Fibroblast of gingiva (primary cell): ENCODE measurements at places on chromosomes 11 and 22.

GRCh38 chr11:121456816-121457431 lies 4.2 kb upstream of the SORL1-AS1 start:
- no peak for DNase-seq

- no peak for DNase-seq
Observed at GRCh38 chr22:45298934-45299505, 10.7 kb upstream of the FAM118A start.

- no peak for DNase-seq
Observed at GRCh38 chr11:120067438-120068113, 70.3 kb downstream of the TRIM29 start.

GRCh38 chr11:10351765-10352641 lies 47.1 kb downstream of the ADM start:
- peak; percentile 76 for DNase-seq

- no peak for DNase-seq
Observed at GRCh38 chr22:46139895-46140350, 10.4 kb upstream of the PPARA start.

- DNase-seq: no peak
Observed at GRCh38 chr11:44113018-44113417, 17.5 kb downstream of the EXT2 start.
